ENCODE measurements at places on chromosomes 2 and 18.

DNA sequence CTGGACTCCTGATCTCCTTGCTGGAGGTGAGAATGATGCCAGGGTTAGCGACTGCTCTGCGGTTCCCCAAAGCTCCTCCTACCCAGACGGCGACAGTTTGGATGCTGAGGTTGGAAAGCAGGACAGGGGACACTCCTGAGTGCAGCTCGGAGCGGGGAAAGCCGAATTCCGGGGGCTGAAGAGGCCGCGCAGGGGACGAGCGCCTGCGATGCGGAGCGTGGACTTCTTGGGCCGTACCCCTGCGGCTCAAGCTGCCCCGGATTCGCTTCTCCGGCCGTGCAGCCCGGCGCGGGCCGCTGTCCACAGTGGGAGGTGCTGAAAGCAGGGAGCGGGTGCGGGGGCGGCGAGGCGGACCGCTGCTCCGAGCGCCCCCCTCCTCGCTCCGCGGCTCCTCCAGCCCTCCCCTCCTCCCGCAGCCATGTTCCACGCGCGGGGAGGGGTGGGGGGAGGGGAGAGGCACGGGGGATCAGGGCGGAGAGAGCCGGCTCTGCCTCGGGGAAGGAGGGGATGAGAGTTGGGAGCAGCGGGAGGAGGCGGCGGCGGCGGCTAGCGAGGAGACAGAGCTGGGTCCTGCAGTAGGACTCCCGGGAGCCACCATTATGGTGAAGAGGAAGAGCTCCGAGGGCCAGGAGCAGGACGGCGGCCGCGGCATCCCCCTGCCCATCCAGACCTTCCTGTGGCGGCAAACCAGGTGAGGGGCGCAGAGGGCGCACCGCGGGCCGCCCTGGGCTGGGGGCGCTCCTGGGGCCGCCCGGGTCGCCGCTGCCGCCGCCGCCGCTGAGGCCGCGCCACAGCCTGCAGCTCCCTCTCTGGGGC is at the start of gene UNC80:
Gene UNC80 (plus strand): TSS at position 359 of the 816 bp plus-strand sequence. CDS start 241 bp downstream, at position 600.
- no peak for DNase-seq

DNA sequence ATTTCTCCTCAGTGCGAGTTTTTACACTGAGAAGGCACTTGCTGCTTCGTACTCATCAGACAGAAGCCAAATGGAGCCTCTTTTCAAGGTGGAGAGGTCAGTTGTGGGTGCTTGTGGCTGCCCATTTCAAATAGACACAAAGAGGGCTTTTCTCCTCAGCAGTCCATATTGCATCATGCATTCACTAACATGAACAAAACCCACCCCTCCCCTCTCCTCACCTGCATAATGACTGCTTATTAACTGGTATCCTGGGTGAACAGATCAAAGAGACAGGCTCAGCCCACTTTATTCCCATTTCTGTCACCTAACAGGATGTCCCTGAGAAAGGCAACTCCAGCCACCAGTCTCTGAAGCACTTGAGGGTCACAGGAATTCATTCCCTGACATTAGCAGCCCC is 28.9 kb downstream of the KLF7 start:
- no peak for DNase-seq

- DNase-seq = no peak
Observed at GRCh38 chr2:38146275-38146906, 70.4 kb upstream of the CYP1B1 start.

DNA sequence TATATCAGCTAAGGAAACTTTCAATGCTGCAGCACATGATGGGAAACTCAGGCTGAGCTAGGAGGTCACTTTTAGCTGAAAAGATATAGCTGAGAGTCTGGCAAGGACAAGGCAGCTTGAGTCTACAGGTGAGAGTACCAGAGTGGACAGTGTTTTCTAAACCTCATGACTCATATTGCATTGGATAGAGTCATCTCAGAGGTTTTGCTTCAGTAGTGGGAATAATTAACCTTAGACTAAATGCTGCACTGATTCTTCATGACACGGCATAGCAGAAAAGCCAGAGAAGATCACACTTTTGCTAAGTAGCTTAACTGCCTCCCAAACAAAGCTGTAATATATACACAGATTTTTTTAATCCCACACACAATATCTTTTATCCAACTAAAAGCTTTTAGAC is 865.0 kb upstream of the CDH2 start:
- no peak for DNase-seq
